H1 (cell line): ENCODE measurements at places on chromosomes 1 and 21. TPM values are rescaled to one million over a fixed set of nuclear protein-coding genes. Genes with fewer than 3 reads are reported as not detected.

FCRL5 gene
- total RNA-seq = 1.0 and 1.1 TPM in 2 replicates

GRCh38 chr1:7404046-7404742 lies 366.9 kb upstream of the VAMP3 start:
- peak; percentile 26 for DNase-seq

- DNase-seq = no peak
These were observed 1054.8 kb upstream of the B3GALT2 start for GRCh38 chr1:194241215-194241614.

HNRNPCL2 gene
- not detected in 2 replicates for total RNA-seq

GRCh38 chr1:31674626-31675025 lies 29.2 kb downstream of the COL16A1 start:
- DNase-seq = peak; percentile 10

SPATA45 gene
- 0.65 TPM in 1 of 2 replicates, not detected in the other for total RNA-seq

PDPN gene
- total RNA-seq = 169 and 182 TPM in 2 replicates

DNA sequence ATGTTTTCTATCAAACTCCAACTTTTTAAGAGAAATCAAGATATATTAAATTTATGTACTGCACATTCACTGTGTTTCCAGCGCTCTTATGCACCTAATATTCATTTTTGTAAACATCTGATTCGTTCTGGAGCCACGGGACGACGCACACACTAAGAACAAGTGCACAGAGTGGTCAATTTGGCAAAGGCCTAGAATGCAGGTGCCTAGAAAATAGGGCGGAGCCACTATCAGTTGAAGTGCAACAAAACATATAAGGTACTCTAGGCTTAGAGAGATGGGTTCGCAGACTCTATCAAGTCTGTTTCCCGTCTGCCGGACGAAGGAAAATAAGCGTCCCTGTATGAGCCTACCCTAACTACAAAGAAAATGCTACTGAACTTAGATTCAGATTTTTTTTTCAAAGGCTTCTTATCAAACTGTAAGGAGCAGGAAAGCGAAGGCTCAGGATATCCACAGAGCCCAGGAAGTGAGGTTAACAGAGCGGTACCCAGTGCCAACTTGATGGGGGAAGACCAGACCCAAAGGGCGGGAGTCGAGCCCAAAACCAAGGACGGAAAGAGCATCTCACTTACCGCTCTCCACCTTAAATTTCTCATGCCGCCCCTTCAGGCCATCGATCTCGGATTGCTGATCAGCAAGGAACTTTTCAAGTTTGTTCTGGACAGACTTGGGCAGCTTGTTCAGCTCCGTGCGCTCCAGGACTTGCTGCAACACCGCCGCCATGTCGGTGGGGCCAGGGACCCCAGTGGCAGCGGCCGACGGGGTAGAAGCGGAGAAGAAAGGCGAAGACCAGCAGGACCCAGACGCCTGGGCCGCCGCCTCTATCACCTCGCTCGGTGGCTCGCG lies 526 bp downstream of the TPR start:
- no peak for DNase-seq

GRCh38 chr1:222642468-222642867 lies 24.6 kb downstream of the MIA3 start:
- no peak for DNase-seq

UQCRHL gene
- 3.4 and 3.9 TPM in 2 replicates for total RNA-seq

SLAMF9 gene
- total RNA-seq = not detected in 2 replicates

GRCh38 chr1:178864326-178864725 lies 6.6 kb downstream of the ANGPTL1 start:
- DNase-seq = no peak

DNA sequence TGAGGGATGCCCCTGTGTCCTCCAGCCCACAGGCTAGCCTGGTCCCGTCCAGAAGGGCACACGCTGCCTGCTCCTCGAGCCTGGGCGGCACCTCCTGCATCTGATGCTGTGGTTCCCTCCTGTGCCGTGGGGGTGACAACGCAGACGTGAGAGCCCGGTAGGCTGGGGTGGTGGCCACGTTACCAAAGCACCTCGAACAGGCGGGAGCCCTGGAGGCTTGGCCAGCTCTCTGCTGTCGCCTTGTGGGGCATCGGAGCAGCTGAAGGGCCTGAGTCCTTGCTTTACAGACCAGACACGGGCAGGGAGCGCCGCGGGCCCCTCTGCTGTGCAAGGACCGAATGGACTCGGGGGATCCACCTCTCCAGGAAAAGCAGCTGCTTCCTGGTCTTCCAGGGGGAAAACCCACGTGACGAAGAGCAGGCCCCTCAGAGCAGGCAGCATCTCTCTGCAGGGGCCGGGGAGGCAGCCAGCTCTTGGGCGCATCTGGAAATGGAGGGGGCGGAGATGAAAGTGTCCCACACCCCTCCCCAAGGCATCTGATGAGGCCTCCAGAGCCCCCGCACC lies 133.3 kb downstream of the NPHP4 start:
- DNase-seq = no peak
